Kidney capillary endothelial cell (primary cell): ENCODE measurements at places on chromosomes 7 and 10.

- DNase-seq: no peak
Measured at GRCh38 chr7:96005271-96005670, 232.9 kb downstream of the DYNC1I1 start.

- DNase-seq: no peak
Measured at GRCh38 chr10:4315551-4315950, 510.5 kb upstream of the AKR1E2 start.

DNA sequence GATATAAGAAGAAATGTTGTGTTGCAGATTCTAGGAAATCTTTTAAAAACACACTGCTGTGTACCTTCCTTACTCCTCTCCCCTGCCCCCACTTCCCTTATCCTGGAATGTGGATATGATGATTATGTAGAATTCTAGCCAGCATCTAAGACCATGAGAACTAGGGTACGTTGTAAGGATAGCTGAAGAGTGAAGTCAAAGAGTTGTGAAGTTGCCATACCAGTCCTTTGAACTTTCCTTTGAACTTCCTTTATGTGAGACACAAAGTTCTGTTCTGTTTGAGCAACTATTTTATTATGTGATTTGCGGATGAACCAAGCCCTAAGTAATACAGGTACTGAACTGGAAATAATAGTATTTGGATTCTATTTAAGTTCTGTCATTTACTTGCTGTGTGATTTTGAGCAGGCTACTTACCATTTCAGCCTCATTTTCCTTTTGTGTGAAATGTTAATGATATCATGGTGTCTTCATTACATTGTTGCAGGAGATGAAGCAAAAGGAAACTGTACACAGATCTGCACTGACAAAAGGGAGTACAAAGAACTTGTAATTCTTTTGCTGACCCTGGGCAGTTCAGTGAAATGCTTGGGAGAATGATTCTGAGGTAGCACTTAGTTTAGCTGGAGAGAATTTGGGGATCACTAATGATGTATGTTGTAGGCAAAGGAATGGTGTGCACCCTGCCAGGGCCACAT, 31.4 kb downstream of the RPA3 start:
- no peak for DNase-seq

DNA sequence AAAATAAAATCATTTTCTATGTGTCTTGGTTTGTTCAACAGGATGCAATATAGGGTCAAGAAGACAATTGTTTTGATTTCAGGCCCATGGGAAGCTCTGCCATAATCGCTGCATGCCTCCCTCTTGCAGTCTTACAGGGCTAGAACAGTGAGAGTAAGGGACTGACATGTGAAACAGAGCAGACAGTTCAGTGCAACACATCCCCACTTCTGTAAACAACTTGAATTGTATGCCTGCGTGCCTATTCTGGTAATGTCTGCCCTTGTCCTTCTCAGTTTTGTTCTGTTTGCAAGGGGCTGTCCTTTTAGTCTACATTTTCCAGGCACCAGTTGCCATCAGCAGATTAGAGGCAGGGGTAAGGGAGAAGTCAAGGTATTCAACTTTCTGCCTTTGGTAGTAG, 34.8 kb upstream of the GPR37 start:
- DNase-seq: no peak
